NCI-H1105 (cell line): ENCODE measurements at places on chromosomes 2 and 18.

- no peak for DNase-seq
Measured at GRCh38 chr2:104430852-104431251, 423.1 kb upstream of the POU3F3 start.

DNA sequence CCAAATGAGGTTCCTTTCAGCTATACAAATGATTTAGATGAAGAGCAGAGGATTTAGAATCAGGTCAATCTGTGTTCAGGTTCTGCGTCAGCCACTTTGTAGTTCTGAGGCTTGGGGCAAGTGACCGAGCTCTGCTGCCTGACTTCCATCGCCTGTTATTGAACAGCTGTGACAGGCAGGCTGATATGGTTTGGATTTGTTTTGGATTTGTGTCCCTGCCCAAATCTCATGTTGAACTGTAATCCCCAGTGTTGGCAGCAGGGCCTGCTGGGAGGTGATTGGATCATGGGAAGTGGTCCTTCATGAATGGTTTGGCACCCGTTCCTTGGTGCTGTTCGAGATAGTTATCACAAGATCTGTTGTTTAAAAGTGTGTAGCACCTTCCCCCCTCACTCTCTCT, 18.6 kb downstream of the TYMS start:
- no peak for DNase-seq

DNA sequence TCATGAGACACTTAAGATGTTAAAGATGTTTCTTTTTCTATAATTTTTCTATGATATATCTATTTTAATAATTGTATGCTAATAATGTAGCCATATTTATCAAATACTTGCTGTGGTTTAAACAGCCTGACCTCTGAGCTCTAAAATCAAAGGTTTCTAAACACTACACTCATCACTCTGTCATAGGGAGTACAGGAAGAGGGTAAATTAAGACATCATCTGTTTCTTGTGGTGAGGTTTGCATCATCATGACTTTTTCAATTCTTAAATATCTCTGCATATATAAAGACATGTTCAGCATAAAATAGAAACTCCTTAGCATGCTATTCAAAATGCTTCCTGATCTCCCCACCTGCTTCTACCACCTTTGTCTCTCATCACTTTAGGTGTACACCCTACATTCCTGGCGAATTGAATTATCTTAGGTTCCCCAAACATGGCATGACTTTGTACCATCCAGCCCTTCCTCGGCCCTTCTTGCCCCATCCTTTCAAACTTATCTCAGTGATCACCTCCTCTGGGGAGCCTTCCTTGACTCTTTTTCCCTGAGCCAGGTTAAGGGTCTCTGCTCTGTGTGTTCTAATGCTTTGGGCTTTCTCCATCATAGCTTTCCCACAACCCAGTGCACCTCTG, 105.3 kb upstream of the TTN start:
- DNase-seq: no peak

DNA sequence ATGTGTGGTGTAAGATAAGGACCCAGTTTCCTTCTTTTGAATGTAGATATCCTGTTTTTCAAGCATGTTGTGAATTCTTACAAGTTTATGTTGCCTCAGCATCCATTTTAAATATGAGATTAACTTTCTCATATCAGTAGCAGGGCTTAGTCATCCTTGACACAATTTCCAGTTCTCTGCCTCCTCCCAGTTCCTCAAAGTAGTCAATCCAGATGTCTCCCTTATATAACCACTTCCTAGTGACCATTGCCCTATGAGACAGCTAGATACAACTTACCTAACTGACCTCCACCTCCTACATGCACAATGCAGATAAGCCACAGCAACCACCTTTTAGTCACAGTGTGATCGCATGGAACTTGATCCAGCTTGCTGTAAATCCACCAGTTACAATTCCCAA, 269.2 kb upstream of the ZNF521 start:
- DNase-seq: no peak

GRCh38 chr18:74023220-74023619, 124.4 kb downstream of the FBXO15 start:
- no peak for DNase-seq

DNA sequence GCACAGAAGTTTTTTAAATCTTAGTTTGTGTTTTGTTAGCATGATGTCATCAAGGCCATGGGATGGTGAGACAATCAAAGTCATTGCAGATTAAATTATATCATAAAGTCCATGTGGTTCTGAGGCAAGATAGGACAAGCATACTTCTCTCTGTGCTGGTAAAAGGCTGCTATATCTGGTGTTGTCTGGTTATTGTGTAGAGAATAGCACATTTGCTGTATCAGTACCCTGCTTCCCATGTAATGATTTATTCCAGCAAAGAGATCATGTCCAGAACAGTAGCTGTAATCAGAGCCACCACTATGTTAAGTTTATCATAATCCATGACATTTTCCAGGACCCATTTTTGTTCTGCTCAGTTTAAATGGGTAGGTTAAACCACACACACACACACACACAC, 123.0 kb downstream of the TTC27 start:
- no peak for DNase-seq

DNA sequence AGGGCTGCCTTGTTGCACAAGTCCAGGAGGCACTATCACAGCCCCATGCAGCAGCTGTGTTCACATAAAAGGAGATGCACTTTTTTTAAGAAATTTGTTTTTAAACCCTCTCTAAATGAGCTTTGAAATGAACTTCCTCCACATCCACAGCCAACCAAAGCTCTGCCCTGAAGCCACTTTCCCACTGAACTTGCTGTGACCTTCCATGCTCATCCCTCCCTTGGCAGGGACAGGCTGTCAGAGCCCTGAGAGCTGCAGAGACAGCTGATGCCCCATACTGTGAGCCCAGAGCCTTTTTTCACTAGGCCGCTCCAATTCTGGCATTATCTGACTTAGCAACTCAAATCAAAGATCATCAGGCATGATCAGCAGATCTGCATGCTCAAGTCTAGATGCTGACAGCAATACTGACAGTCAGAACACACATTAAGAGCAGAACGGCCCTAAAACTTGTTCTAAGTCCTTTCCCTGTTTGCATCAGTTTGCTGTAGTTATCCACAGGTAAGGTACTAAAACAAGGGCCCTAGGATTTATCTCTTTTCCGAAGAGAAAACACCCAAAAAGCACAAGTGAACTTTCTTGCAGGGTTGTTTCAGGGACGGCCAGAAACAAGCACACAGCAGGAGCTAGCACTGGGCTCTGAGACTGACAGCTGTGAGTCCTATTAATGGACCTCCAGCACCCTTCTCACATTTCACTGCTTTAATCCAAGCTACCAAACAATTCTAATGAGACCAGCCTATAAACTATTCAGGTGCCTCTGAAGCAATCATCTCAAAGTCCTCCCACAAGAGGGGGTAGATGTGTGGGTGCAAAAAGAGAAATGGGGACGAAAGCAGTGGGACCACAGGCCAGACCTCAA, 34.9 kb downstream of the RNU4ATAC start:
- no peak for DNase-seq

- DNase-seq: no peak
Measured at GRCh38 chr2:240878341-240878936, 9.8 kb downstream of the AGXT start.

DNA sequence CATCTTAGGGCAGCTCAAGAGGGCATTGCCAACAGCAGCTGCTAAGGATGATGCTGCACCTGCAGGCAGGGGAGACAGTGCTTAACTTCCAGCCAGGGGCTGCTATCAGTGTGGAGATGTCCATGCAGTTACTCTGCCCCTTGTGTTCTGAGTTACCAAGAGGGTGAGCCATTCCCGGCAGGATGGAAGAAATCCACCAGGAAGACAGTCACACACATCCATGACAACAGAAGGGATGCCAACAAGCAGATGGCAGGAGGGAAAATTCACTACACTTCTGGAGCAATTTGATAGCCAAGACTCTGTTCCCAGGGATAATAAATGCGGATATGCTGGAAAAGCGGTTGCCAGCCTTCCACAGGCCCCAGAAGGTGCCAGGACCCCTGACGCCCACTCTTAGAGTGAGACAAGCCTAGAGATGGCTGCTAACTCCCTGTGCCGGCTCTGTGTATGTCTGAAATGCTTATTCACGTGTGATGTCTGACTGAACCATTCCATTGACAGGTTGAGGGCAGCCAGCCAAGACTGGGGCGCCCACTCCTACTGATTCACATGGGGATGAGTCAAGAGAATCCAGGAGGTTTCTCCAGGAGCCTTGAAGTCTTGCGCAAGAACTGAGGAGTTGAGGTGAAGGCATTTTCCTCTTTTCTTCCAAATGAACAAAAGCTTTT, 24.5 kb downstream of the LOXHD1 start:
- no peak for DNase-seq

GRCh38 chr2:236899950-236900640, 185.6 kb upstream of the COPS8 start:
- DNase-seq: no peak

- no peak for DNase-seq
Measured at GRCh38 chr2:135633582-135633981, 102.3 kb downstream of the R3HDM1 start.

DNA sequence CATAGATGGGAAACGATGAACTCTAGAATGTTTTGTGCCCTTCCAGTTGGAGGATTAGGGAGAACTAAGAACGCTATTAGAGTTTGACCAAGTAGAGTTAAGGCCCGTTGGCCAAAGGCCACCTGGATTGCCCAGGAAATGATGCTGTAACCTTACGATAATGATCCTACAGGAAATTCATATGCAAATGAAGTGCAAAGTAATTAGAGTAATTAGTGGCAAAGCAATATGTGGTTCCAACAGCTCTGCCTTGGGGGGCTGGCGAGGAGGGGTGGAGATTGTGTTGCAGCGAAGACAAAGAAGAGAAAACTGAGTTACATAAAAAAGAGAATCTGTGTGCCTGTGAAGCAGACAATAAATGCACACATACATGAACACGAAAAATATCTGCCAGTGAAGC, 61.5 kb upstream of the BOD1L2 start:
- DNase-seq: no peak

- no peak for DNase-seq
Measured at GRCh38 chr2:165219481-165219880, 15.6 kb upstream of the SCN3A start.

GRCh38 chr2:145593991-145594614, 1074.2 kb upstream of the ZEB2 start:
- DNase-seq: no peak

DNA sequence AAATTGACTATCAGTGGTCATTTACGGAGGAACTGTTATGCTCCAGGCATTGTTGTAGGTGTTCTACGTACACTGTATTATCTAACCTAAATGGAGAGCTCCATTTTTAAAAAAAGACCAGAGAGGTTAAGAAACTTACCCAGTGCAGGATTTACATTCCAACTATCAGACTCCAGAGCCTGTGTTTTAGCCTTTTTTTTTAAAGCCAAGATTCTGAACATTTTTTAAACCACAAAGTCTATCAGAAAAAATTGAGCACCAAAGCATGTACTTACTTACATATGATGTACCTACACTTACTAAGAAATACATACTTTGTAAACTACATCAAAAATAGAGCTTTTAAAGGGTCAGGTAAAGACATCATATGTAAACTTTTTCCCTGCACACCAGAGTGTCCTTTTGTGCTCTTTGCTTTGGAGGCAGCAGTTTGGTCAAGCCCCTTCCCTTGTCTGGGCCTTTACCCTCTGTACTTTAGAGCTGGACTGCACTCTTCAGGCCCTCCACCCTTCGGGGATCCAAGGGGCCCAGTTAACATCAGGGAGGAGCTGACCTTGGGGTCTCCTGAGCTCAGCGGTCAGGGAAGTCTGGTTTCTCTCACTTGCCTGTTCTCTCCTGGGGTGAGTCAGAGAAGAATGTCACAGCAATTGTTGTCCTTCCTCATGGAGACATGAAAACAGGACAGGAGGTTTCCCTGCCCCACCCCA, 58.4 kb downstream of the ITGB1BP1 start:
- no peak for DNase-seq

DNA sequence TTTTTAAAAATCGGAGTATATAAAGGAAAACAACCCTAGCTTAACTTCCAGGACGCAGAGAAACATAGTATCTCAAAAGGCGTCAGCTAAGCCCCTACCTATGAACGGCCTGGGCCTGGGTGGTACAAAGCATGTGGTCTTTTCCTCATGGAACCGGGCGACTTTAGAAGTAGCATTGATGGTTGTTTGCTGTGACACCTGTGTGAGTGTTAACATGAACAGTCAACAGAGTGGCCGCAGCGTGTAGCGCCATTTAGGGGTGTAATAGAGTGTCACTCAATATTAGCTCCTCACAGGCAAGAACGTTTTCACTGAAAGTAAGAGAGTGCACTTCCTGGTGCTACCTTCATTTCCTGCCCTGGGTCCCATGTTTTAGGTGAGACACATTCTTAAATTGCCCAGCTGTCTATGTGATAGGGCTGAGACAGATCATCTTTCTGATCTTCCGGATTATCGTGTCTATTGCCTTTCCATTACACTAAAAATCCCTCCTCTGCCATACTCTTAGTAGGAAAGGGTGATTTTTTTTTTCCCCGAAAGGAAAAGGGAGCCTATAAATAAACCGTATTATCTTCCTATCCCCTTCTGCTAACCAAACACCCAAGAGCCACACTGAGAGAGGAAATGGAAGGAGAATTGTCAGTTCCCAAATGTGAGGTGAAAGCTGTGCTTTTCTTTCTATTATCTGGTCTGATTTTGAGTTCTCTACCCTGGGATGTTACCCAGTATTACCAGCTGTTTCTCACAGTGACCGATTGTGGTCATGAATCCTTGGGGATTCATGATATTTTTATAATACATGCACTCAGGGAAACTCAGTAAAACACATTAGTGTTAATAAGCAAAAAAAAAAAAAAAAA, 1.3 kb downstream of the GORASP2 start:
- DNase-seq: peak; percentile 29

DNA sequence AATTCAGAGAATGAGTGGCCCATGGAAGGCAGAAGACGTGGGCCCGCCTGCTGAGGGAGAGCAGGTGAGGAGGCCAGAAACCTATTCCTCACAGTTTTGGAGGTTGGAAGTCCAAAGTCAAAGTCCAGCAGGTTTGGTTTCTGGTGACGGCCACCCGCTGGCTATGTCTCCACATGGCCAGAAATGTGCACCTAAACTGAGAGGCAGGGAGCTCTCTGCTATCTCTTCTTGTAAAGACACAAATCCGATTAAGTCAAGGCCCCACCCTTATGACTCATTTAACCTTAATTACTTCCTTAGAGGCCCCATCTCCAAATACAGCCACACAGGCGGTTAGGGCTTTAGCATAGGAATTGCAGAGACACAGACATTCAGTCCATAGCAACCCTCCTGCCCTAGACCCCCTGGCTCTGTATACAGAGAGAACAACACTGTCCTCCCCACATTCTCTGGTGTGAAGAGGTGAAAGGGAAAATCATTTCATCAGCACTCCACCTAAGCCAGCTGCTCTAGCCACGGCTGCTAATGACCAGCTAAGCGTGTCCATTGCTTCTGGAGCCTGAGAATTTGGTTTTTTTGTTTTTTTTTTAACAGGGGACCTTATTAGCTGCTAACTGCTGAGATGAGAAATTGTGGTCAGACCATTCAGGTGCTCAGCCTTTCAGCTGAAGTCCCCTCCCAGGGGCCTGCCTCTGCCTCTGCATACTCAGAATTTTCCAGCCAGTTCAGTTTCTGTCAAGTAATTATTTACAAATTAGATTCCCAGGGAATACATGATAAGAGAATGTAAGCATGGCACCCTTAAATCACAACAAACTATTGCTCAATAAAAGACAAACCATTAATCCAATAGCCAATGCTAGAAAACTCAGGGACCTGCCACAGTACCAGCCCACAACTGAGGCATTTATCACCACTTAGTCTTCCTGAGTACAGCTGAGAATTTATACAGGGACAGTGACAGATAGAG, 368.7 kb upstream of the ID2 start:
- no peak for DNase-seq
